Activated CD4-positive, alpha-beta memory T cell treated with anti-CD3 and anti-CD28 coated beads, Interleukin-2, amount 10 ng/mL, durations not matched to agents 7 days and 5 days (primary cell): ENCODE measurements at places on chromosomes 11 and 22. TPM values are rescaled to one million over a fixed set of nuclear protein-coding genes. Genes with fewer than 3 reads are reported as not detected.
A peak's percentile ranks its signal among the peaks of the same experiment; 100 is the strongest.

EMID1 gene
- 0.18 TPM for total RNA-seq

DNA sequence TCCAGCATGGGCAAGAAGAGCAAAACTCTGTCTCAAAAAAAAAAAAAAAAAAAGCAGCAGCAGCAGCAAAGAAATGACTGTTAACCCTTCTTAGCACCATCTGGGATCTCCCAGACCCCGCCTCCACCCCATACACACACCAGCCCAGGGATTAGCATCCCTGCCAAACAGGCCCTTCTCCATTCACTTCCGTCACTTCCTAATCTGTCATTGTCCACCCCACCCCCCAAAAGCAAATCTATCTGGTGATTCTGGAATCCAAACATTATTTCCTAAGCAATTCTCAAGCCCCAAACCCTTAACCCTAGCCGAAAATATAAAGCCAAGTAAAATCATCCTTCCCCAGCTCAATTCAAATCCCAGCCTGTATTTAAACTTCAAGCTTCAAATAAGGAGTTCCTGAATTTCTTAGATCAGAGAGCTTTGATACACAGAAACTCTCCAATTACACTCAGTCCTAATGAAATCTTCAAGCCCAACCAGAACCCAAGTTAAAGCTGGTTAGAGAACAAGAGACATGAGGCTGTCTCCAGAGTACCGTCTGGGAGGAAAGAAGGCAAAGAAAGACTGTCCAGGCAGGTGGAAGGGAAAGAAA lies 6.0 kb upstream of the AHNAK start:
- peak overlapping the region; percentile 99 for H3K27ac ChIP-seq
- H3K36me3 ChIP-seq, result no peaks in the 10 kb centered on the region
- no peak for DNase-seq
- peak overlapping the region; percentile 67 for H3K4me3 ChIP-seq

DNA sequence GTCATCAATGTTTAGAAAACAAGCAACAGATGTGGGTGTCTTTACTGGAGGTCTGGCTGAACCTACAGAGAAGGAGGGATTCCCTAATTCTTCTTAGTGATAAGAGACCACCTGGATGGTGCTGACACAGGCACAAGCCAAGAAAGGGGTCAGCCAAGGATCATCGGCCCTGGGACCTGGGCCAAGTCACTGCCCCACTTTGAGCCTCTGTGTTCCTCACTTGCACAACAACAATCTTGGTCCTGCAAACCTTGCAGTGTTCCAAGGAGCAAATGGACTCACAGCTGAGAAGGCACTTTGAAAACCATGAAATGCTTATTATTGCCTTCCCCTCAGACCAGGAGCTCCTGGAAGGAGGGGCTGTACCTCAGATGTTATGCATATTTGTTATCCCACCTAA lies 7.0 kb upstream of the KCNE3 start:
- no peak for DNase-seq
- H3K4me1 ChIP-seq, result peaks cover 8% of the 10 kb centered on the region
- H3K36me3 ChIP-seq, result no peaks in the 10 kb centered on the region
- H3K27me3 ChIP-seq, result peaks cover 2% of the 10 kb centered on the region
- H3K27ac ChIP-seq, result no peak overlapping the region
- no peak overlapping the region for H3K4me3 ChIP-seq

- H3K36me3 ChIP-seq, result peaks cover 6% of the 10 kb centered on the region
- DNase-seq, result no peak
- peaks cover 48% of the 10 kb centered on the region for H3K27me3 ChIP-seq
- H3K27ac ChIP-seq, result no peak overlapping the region
- no peak overlapping the region for H3K4me3 ChIP-seq
Measured at GRCh38 chr11:121281698-121282097, 10.9 kb upstream of the SC5D start.
